ENCODE measurements at places on chromosomes 7 and 10.

DNA sequence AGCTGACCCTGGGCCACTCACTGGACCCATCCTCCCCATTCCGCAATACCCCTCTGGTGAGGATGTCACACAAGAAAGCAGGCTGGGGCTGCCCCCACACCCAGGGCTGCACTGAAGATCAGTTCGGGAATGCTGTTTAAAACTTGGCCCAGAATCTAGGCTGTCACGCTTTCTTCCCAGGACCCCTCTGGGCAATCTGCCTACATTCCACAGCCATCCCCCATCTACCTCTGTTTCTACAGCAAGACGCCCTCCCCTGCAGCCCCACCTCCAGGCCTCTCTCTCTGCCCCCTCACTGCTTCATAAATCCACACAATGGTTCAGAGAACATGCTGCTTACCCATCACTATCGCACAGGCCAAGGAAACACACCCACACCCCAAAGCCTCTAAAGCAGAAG is 36.1 kb downstream of the XPNPEP1 start:
- DNase-seq, result no peak

GRCh38 chr10:84371944-84372343 is 43.6 kb downstream of the CCSER2 start:
- no peak for DNase-seq

- DNase-seq, result no peak
Observed at GRCh38 chr10:120746001-120746777, 105.0 kb upstream of the WDR11 start.

DNA sequence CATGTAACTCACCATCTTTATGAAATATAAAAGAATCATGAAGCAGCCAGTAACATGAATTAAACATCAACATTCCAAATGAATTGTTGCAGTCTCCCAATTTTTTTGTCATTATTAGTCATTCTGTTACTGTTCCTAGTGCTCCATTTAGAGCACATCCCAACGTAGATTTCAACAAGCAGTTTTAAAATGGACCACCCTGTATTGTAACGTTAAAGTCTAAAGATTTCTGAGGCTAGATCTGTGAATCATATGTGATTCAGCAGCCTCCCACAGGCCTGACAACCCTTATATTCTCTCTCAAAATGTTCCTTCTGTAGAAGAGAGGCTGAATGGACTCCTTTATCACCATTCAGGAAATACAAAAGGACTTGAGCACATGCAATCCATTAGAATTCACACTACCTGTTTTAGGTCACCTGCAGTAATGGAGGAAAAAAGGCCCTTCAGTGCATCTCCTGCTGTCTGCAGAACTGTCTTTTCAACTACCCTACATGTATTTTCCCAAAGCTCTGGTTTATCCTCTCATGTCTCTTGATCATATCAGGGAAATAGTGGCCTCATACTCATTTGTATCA is 81.4 kb downstream of the CACNA2D1 start:
- DNase-seq, result no peak
